GM19239 (cell line): ENCODE measurements at places on chromosomes 11 and 22.

DNA sequence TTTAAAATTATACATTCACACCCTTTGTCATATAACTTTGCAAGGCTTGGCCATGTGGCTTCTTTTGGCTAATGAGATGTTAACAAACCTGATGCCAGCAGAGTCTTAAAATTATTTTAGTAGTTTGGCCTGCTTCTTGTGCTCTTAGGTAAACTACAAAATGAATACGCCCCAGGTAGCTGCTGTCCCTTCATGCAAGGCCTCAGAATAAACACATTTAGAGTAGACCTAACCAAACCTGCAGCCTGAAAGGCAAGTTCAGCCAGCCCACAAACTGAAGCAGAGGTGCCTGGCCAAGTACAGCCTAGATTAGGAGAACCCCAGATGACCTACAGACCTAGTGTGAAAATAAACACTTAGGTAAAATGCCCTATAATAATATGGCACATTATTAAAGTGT, 50.2 kb downstream of the PHF21A start:
- no peak for DNase-seq

GRCh38 chr22:43439368-43440103, 27.7 kb downstream of the MPPED1 start:
- no peak for DNase-seq

DNA sequence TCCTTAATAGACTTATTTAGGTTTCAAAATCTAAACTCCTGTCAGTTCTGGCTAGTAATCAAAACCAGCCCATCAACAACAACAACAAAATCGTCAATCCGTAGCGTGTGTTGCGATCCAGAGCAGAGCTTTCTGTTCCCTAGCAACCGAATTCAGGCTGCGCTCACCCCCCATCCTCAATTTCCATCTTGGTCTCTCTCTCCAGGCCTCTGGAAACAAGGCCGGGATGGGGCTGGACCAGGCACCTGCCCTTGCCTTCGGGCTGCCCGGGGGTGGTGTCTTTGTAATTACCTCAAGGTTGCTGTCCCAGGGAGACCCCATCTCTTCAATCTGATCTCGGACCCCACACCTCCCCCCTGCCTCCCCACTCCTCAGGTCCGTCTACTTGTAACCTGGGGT, 1341.5 kb downstream of the BRD1 start:
- no peak for DNase-seq

DNA sequence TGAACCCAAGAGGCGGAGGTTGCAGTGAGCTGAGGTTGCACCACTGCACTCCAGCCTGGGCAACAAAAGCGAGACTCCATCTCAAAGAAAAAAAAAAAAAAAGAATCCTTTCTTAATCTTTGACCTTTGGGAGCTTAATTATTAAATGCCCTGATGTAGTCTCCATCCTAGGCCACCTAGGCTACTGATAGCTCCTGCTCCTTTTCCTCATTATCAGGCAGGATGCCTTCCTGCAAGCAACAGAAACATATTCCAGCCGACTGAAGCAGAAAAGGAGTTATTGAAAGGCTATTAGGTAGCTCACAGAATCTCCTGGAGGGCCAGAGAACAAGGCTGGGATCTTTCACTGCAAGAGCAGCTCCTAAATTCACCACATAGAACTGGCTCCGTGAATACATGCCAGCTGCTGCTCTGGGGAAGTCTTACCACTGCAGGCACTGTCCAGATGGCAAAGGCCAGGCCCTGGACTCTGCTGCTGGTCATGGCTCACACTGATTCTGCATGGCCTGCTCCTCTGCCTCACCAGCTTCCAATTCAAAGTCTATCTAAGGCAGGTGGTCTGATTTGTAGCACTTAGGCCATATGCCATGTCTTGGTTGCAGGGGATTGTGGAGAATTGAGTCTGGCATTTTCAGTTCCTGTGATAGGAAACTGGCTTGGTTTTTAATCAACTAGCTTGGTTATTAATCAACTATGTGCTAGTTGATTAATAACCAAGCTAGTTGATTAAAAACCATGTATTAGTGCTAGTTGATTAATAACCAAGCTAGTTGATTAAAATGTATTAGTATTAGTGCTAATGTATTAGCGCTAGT, 26.0 kb upstream of the POLD3 start:
- no peak for DNase-seq
